ENCODE measurements at places on chromosomes 12 and 14.

DNA sequence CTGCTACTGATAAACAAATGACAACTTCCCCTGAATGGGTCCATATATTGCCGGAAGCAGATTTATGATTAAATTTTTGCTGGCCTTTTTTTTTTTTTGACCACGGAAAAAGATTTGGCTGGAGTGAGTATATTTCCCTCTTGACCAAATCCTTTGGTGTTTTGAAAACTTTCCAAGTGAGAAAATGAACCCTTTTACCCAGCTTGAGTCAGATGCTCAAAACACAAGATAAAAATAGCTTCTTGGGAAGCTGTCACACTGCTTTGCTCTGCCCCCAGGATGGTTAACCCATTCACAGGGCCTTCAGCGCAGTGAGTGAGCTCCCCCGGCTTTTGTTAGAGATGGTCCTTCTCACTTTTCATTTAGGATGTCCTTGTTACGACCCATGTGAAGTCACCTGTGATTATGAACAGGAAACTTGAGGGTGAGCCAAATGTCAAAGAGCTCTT, 224.3 kb downstream of the PELI2 start:
- DNase-seq: peak; percentile 65

DNA sequence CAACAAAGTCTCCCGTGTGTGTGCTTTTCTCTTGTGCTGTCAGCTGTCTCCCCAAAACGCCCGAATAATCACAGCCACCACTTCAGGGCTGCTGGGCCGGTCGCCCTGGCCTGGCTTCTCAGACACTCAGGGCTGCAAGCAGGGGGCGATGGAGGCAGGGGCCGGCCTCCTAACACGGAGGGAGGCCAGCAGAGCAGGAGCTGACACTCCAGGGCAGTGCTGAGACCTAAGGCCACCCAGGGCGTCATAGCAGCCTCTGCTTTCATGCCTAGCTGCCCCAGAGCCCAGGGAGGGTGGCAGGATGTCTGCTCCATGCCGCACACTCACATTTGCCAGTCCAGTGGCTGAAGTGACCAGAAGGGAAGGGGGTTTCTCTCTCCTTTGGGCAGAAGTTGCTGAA, 25.6 kb downstream of the STX2 start:
- DNase-seq: no peak

- DNase-seq: no peak
These were observed 62.1 kb upstream of the C14orf180 start for GRCh38 chr14:104517426-104517825.

DNA sequence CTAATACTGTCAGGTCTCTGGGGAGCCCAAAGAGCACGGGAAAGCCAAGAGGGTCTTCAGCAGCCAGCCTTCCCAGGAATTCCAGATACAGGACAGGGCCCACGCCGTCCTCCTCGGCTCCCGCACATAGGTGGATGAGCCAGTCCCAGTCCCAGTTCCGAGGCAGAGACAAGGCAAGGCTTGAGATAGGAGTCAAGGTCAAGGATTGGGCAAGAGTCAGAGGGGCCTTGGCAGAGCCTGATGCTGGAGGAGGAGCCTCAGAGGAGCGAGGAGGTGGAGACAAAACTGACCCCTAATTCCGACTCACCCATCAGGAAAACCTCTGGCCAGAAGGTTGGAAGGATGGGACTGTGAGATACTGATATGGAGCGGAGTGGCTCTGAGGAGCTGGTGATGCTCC, 21.0 kb downstream of the KRT80 start:
- no peak for DNase-seq

GRCh38 chr12:12686925-12687324, 9.1 kb downstream of the GPR19 start:
- peak; percentile 44 for DNase-seq

GRCh38 chr14:51643140-51643539, 8.6 kb upstream of the FRMD6 start:
- DNase-seq: peak; percentile 81

DNA sequence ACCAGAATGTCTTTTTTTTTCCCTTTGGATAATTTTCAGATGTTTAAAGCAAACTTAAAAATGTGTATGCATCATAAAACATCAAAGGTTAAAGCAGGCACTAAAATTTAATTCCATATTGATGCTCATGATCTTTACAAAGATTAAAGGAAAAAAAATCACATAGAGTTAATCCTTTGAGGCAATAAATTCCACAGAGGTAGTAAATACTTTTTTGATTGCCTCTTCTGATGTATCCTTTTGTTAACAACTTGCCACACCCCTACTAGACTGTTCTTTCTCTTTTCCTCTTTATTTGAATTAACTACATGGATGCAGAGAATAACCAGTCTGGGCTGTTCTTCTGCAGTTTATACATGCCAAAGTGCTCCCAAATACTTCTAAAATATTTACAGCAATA, 45.2 kb upstream of the KCNJ8 start:
- no peak for DNase-seq

GRCh38 chr14:65748796-65749195, 336.3 kb downstream of the FUT8 start:
- DNase-seq: no peak

GRCh38 chr14:45251912-45252311, 1.1 kb downstream of the MIS18BP1 start:
- no peak for DNase-seq

- DNase-seq: no peak
These were observed 103.3 kb downstream of the NUAK1 start for GRCh38 chr12:106035421-106035820.

DNA sequence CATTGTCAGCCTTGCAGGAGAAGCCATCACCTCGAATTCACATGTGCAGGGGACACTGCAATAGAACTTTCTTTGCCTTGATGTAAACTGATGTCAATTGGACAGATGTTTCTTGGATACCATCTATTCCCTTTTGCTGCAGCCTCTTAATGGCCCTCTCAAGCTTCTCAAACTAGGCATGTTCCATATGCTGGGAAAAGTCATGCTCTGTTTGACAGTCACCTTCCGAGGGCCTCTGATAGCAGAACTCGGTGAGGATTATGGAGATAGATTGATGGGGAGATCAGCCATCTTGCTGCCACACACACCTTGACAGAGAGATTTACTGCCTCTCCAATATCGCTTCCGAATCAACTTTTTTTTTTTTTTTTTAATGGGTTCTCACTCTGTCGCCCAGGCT, 145.8 kb upstream of the NUDT4 start:
- no peak for DNase-seq

DNA sequence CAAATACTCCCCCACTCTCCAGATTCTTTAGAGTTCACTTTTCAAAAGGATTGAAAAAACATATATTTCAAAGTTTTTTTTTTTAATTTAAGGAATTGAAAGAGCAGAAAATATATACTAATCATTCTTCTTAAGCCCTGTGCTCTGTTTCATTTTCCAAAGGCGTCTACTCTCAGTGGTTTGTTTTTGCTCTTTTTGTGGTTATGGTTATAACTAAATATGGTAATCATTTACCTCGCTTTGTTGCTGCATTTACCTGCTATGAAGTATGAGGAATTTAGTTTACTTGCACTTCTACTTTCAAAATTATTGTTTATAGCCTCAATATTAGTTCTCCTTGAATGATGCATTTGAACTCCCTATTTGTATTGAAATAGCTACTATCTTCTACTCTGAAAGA, 55.9 kb upstream of the LRRK2 start:
- DNase-seq: no peak

DNA sequence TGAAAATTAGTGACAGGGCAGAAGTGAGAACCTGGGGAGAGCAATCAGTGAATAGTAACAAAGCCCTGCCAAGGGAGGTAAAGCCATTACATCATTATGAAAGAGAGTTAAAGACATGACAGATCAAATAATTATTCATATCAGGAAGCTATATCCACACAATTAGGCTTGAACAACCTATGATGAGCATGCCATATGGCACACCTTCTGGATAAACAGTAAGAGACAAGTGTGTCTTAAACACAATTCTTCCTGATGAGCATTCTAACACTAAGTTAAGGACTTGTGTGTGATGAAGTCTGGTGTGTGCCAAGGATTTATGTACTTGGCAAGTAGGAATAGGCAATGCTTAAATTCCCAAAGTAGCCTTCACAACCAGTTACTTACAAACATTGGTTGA, 76.1 kb downstream of the GALNT4 start:
- no peak for DNase-seq

DNA sequence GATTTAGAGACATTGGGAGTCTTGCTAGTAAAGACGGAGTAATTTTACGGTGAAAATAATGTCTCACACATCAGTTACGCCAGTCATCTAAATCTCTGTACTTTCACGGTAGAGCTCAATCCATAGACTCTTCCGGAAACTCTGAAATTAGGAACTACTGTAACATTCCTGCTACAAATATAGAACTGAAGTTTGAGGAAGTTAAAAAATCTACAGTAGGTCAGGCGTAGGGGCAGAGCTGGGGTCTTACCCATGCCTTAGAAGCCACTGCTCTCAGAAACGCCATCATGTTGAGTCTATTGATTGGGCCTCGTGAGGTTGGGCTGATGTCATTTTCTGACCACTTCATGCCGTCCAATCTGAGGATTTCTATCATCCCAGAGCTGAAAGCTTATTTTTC, 1029.8 kb upstream of the TMEM132C start:
- no peak for DNase-seq

GRCh38 chr12:30840715-30841114, 85.8 kb upstream of the TSPAN11 start:
- DNase-seq: no peak

GRCh38 chr14:100616854-100617409, 29.7 kb upstream of the BEGAIN start:
- DNase-seq: no peak

DNA sequence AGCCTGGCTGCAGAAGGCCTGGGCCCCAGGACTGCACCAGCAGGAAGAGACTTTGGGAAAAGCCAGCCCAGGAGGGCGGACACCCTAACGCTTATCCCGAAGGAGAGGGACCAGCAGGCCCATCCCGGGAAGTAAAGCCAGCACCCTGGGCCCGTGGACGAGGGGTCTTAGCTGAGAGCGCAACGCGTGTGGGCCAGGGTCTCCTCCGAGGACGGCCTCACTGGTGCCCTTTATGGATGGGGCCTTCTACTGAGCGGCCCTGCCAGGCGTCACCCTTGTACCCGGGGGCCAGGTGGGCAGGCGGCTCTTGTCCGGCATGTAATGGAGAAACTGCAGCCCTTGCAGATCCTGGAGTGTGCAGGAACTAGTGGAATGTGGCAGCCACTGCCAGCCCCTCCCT, 14.1 kb downstream of the TEDC1 start:
- no peak for DNase-seq

GRCh38 chr12:107894589-107894988, 120.1 kb downstream of the ASCL4 start:
- DNase-seq: no peak

GRCh38 chr14:94044476-94045091, 18.4 kb downstream of the OTUB2 start:
- DNase-seq: no peak

DNA sequence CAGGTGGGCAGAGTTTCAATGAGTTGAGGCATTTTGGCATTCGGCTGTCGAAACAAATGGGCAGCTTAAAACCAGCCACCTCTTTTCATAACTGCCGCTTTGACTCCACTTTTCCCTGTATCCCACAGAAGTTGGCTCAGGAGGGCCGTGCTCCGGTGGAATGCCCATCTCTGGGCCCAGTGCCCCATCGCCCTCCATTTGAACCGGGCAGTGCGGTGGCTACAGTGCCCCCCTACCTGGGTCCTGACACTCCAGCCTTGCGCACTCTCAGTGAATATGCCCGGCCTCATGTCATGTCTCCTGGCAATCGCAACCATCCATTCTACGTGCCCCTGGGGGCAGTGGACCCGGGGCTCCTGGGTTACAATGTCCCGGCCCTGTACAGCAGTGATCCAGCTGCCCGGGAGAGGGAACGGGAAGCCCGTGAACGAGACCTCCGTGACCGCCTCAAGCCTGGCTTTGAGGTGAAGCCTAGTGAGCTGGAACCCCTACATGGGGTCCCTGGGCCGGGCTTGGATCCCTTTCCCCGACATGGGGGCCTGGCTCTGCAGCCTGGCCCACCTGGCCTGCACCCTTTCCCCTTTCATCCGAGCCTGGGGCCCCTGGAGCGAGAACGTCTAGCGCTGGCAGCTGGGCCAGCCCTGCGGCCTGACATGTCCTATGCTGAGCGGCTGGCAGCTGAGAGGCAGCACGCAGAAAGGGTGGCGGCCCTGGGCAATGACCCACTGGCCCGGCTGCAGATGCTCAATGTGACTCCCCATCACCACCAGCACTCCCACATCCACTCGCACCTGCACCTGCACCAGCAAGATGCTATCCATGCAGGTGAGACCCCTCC, 5.0 kb upstream of the RNU7-1 start:
- no peak for DNase-seq

GRCh38 chr12:10151621-10152020, 20.3 kb downstream of the OLR1 start:
- DNase-seq: peak; percentile 52

GRCh38 chr12:77429426-77429825, 364.1 kb upstream of the E2F7 start:
- DNase-seq: peak; percentile 9
